ENCODE measurements at places on chromosomes 13 and 19.

- DNase-seq: no peak
Measured at GRCh38 chr19:1009041-1009980, 9.1 kb downstream of the GRIN3B start.

DNA sequence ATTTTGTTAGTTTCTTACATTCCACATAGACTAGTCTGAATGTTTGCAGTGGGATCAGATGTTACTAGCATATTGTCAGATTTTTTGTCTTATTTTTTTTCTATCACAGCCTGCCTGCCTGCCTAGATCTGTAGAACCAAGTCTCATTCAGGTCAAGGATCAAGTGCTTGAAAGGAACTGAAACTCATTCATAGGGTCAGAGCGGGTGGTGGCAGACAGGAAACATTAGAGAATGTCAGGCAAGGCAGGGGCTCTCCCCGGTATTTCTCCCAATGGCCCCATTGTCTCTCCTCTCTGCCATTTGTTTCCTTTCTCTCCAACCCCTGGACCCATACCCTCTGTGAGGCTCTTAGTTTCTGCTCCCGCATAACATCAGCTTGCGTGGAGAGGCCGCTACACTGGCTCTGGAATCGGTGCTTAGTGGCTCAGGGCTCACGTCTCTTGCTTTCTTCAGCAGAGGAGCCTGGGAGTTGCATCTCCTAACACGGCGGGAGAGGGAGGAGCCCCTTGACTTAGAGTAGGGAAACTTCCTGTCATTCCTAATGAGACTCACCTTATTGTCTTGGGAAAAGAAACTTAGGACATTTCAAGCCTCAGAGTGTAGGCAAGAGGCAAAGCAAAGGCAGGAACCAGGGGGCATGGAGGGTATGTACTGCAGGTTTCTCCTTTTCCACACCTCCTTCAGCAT, 35.6 kb upstream of the SPATA13 start:
- DNase-seq: no peak

DNA sequence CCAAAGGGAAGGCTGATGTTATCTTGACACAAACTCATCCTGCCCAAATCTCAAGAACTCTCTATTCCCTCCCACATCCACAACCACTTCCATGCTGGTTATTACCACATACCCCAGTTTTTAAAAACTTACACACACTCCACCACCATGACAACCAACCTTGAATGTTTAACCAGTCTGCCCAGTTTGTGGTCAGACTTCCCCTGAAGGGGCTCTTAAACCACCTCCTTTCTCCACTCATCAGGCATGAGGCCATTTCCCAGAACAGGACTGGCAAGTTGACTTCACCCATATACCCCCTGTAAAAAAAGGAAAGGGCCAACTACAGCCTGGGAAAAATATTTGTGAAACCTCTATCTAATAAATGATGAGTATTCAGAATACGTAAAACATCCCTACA, 12.4 kb upstream of the ZSCAN4 start:
- no peak for DNase-seq

- DNase-seq: peak; percentile 50
Measured at GRCh38 chr13:113930671-113931637, 42.9 kb downstream of the C13orf46 start.

DNA sequence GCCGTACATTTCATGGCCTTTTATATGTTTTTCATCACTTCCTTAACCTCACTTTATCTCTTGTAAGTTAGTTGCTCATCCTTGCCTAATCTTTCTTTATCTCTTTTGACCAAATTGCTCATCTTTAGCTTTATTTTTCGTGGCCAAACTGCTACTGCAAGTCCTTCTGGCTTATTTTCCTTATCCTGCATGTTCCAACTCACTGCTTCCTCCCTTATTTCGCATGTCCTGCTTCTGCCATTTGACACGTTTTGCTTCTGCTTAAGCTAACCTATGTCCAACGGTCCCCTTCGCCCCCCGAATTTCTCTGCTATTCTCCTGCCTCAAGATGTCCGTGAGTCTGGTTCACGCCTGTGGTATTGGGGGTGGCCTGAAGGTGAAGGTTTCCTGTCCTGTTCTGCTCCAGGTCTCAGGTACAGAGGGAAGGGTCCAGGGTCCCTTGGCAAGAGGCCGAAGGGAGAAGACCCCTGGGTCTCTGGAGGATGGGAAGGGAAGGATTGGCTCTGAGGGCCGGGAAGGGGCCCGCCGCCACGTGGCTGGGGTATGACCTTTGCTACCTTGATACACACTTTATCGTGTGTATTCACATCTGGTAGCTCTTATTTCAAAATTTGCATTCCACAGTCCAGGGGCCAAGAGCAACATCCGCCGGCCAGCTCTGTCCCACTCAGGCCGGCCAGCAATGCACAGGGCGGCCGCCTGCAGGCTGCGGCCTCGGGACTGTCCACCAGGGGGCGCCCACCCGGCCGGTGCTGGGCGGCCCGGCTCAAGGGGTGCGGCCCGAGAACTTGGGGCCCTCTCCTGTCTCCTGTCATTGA, 2.9 kb upstream of the C19orf85 start:
- DNase-seq: peak; percentile 62

- DNase-seq: no peak
Measured at GRCh38 chr13:49225223-49226042, 5.3 kb downstream of the MLNR start.
